Left ventricle myocardium inferior (tissue), 1 donor: ENCODE measurements at places on chromosomes 13 and 19. TPM values are rescaled to one million over a fixed set of nuclear protein-coding genes. Genes with fewer than 3 reads are reported as not detected.
A peak's percentile ranks its signal among the peaks of the same experiment; 100 is the strongest.

- peaks cover 19% of the 10 kb centered on the region for H3K36me3 ChIP-seq
- DNase-seq = no peak
- no peaks in the 10 kb centered on the region for H3K27me3 ChIP-seq
- H3K4me1 ChIP-seq = peaks cover 28% of the 10 kb centered on the region
- H3K27ac ChIP-seq = peak overlapping the region; percentile 14
Observed at GRCh38 chr13:99367106-99367616, 60.0 kb upstream of the GPR183 start.

DNA sequence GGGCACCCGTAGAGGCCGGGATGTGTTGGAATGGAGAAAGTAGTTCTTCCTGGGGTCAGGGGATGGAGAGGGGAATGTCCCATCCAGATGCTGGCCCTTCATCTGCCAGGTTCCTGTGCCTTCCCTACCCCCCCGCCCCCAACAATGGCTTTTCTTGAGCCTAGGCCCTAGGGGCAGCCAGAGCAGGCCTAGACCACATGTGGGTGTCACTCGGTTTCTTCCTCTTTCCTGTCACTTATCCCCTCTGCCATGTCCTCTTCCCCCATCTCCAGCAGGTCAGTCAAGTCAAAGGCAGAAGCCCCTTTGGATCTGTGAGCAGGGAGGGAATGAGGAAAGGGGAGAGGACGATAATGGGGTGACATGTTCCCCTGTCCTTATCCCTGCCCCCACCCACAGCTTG is 36.4 kb downstream of the LYL1 start:
- no peaks in the 10 kb centered on the region for H3K36me3 ChIP-seq
- H3K4me1 ChIP-seq = peaks cover 100% of the 10 kb centered on the region
- peak overlapping the region; percentile 98 for H3K27ac ChIP-seq
- DNase-seq = no peak

ZNF208 gene
- 43.3 TPM for total RNA-seq

DNA sequence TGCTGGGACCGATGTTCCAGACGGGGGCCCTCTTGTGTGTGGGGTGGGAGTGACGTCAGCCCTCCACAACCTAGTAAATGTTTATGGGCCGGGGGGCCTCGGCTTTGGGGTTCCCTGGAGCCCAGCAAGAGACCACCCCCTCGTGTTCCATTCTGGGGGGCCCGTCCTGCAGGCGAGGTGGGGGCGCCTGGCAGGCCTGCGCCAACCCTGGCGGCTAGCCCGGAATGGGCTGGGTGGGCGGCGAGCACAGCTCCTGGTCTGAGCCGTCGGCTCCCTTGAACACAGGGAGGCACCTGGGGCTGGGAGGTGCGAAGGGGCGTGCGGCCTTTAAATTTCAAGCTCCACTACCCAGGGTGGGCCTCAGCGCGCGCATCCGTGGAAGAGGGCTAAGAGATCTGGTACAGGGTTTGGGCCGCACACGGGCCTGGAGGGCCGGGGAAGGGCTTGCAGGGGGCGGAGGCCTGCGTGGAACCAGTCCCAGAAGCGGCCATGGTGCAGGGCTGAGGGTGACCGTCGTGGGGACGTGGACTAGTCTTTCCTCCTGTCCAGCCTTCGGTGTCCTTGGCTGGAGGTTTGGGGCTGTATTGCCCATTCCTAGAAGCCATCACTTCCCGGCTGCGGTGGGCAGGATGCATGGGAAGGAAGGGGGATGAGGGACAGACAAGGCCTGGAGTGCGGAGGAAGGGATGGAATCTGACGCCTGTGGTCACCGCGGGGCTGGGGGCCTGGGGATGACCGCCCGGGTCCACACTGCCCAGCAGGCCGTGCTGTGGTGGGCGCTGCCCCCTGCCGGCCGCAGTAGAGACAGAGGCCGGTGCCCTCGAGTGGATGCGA is 11.4 kb downstream of the NDUFA11 start:
- peaks cover 28% of the 10 kb centered on the region for H3K27me3 ChIP-seq
- H3K27ac ChIP-seq = no peak overlapping the region
- H3K4me3 ChIP-seq = no peak overlapping the region

KPTN gene
- 10.9 TPM for total RNA-seq

- H3K4me1 ChIP-seq = no peaks in the 10 kb centered on the region
- H3K36me3 ChIP-seq = no peaks in the 10 kb centered on the region
- no peak overlapping the region for H3K27ac ChIP-seq
- peaks cover 36% of the 10 kb centered on the region for H3K27me3 ChIP-seq
- H3K4me3 ChIP-seq = no peak overlapping the region
- DNase-seq = peak; percentile 26
Observed at GRCh38 chr13:26529441-26529840, 28.0 kb upstream of the WASF3 start.

DNA sequence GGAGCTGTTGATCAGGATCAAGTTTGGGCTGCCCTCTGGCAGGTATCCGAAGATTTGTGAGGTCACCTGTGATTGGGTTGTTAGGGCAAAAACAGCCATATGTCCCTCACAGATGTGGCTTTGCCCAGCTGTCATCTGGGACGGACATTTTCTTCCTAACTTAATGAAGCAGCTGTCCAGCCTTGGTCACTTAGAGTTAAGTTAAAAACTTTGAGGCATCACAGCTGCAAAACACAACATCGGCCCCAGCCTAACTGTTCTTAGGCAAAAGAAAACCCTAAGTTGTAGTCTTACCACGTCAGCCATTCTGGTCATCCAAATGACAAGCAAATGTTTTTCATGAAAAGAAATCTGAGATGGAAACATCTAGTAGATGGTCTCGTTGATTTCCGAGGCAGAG is 318.4 kb downstream of the DCLK1 start:
- H3K4me1 ChIP-seq = no peaks in the 10 kb centered on the region
- no peaks in the 10 kb centered on the region for H3K27me3 ChIP-seq
- no peak overlapping the region for H3K4me3 ChIP-seq
- no peak overlapping the region for H3K27ac ChIP-seq
- DNase-seq = no peak
- peaks cover 4% of the 10 kb centered on the region for H3K36me3 ChIP-seq

- DNase-seq = no peak
- H3K36me3 ChIP-seq = peaks cover 5% of the 10 kb centered on the region
- no peaks in the 10 kb centered on the region for H3K27me3 ChIP-seq
- H3K4me1 ChIP-seq = peaks cover 27% of the 10 kb centered on the region
- H3K27ac ChIP-seq = peak overlapping the region; percentile 96
Observed at GRCh38 chr19:32404213-32404932, 1.2 kb upstream of the DPY19L3 start.

DNA sequence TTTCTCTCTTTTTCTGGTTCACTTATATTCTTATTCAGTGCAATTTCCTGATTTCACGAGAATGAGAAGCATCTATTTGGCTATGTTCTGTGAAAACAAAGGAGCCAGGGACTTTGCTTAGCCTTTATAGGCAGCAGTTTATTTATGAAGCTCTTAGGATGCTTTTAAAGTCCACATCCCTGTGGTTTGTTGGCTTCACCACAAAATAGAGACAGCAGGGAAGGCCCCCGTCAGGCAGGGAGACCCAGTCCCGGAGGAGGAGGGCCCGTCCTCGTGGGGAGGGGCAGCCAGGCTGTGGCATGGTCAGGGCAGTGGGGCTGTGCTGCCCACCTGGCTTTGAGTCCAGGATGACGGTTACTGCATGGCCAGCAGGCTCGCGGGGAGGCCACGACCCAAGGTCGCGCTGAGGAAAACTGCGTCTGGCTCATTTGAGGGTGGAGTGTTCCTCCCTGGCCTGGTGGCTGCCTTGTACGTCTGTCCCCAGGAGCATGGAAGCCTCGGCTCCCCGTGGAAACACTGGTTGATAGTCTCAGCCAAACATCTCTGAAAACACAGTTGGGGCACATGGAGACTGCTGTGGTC is 92.7 kb downstream of the ATP11A start:
- peaks cover 46% of the 10 kb centered on the region for H3K4me1 ChIP-seq
- peak overlapping the region; percentile 74 for H3K27ac ChIP-seq
- H3K4me3 ChIP-seq = peak overlapping the region; percentile 12
- H3K27me3 ChIP-seq = no peaks in the 10 kb centered on the region
- H3K36me3 ChIP-seq = peaks cover 17% of the 10 kb centered on the region

GRCh38 chr19:40783711-40784110 is 5.7 kb downstream of the RAB4B start:
- DNase-seq = no peak
- peaks cover 7% of the 10 kb centered on the region for H3K36me3 ChIP-seq
- peaks cover 6% of the 10 kb centered on the region for H3K4me1 ChIP-seq
- no peak overlapping the region for H3K27ac ChIP-seq
- H3K27me3 ChIP-seq = no peaks in the 10 kb centered on the region

DNA sequence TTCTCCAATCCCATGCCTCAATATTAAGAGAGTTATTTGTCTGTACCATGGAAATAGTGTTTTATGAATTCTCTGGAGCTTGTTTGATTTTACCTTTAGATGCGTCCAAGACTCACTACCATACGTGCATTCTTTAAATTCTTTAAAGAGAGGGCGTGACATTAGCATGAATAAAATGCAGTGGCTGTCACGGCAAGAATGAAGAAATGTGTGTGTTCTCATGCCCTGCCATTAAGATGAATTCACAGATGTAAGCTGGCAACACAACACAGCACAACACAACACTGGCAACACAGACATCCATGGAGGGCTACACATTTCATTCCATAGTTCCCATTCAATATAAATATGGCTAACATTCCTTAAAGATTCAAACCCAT is 213.4 kb downstream of the ENOX1 start:
- no peaks in the 10 kb centered on the region for H3K36me3 ChIP-seq
- H3K27ac ChIP-seq = no peak overlapping the region

GRCh38 chr13:45683701-45684100 is 18.4 kb upstream of the CBY2 start:
- H3K4me1 ChIP-seq = no peaks in the 10 kb centered on the region
- H3K27ac ChIP-seq = no peak overlapping the region
- H3K36me3 ChIP-seq = no peaks in the 10 kb centered on the region
- H3K27me3 ChIP-seq = peaks cover 27% of the 10 kb centered on the region
- DNase-seq = no peak

FXYD3 gene
- 1.1 TPM for total RNA-seq

DNA sequence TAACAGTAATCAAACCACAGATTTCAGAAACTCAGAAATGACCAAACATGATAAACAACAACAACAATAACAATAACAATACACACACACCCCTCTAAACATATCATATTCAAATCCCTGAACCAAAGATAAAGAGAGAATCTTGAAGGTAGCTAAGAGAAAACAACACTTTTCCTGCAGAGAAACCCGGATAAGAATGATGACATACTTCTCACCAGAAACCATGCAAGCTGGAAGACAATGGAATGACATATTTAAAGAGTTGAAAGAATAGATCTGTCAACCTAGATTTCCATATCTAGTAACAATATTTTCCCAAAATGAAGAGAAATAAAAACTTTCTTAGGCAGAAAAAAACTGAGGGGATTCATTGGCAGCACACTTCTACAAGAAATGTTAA is 138.1 kb downstream of the LIG4 start:
- H3K4me3 ChIP-seq = no peak overlapping the region
- no peak for DNase-seq
- no peaks in the 10 kb centered on the region for H3K36me3 ChIP-seq

DNA sequence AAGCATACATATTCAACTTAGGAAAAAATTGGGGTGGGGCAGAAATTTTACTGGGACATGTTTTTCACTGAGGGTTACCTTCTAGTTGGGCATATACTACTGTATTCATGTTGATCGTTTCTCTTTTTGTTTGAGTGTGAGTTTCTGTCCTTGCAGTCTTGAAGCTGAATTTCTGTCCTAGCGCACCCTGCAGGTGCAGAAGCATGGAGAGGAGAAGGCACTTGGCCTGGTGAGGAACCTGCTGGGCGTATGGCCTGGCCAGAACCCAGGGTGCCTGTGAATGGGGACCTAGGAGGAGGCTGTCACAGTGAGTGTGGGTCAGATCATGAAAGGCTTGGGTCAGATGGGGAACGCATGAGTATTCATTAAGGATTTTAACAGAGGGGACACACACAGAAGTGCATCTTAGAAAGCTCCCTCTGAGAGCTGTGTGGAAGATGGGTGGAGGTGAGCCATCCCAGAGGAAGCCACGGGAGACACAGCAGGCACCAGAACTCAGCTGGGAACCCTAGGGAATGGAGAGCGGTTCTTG is 36.8 kb downstream of the SERP2 start:
- no peaks in the 10 kb centered on the region for H3K36me3 ChIP-seq
- H3K27ac ChIP-seq = no peak overlapping the region
- H3K4me3 ChIP-seq = no peak overlapping the region
- peaks cover 4% of the 10 kb centered on the region for H3K4me1 ChIP-seq
- DNase-seq = no peak

DNA sequence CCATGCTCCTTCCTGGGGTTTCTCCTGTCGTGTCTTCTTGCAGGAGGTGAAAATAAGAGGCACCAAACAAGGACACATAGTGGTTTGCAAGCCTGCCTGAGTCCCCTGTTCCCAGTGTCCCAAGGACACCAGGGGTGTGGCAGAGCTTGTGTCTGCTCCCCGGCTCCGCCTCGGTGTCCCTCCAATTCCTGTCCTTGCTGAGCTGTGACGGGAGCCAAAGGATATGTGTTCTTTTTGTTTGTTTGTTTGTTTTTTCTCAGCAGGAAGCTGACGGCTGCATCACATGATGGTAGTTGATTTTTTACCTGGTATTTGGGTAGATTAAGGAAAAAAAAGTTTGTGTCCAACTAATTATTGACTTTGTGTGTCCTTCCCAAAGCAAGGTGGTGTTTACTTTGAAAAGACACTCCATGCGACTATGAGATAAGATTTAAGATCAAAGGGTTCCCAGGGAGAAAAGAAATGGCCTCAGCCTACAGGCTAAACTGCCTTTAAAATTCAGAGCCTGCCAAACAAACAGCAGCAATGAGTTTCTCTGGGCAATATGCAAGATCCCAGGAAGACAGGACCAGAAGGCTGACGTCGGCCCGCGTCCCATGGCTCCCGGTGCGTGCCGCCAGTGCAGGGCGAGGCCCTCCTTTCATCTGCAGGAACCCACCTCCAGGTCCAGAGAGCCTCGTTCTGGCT is 50.8 kb upstream of the XPO4 start:
- no peak overlapping the region for H3K27ac ChIP-seq
- peaks cover 16% of the 10 kb centered on the region for H3K27me3 ChIP-seq
- DNase-seq = no peak
- no peaks in the 10 kb centered on the region for H3K4me1 ChIP-seq
- H3K36me3 ChIP-seq = no peaks in the 10 kb centered on the region
- H3K4me3 ChIP-seq = no peak overlapping the region

DNA sequence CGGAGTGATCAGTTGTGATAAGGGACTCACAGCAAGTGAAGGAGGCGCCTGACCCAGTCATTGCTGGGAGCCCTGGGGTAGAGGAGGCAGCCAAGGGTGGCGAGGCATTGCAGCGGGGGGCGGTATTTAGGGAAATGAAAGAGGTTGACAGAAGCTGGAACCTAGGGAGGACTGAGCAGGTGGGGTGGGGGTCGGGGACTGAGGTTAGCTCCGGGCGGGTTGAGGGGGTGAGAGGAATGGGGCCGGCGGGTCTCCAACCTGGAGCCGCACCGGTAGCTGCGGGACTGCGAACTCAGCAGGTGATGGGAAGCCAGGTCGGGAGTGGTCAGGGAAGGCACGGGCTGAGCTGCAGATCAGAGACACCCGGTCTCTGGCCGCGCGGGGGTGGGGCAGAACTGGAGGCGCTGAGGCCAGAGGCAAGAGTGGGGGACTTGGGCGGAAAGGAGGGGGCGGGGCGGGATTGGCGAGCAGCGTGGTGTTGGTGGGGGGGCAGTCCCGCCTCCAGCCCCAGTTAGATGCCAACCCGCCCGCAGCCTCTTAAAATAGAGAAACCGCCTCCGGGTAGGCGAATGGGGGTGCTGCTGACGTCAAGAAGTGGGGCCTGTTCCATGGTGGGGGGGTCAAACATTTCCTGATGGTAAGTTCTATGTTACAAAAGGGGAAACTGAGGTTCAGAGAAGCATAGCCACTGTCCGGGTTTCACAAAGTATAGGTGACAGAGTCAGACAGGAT is 1.5 kb downstream of the MAST3 start:
- H3K27ac ChIP-seq = no peak overlapping the region
- peaks cover 17% of the 10 kb centered on the region for H3K4me1 ChIP-seq
- no peak overlapping the region for H3K4me3 ChIP-seq
- no peak for DNase-seq
- H3K27me3 ChIP-seq = peaks cover 88% of the 10 kb centered on the region
- H3K36me3 ChIP-seq = no peaks in the 10 kb centered on the region
